ENCODE measurements at places on chromosomes 12 and 14.
A peak's percentile ranks its signal among the peaks of the same experiment; 100 is the strongest.

DNA sequence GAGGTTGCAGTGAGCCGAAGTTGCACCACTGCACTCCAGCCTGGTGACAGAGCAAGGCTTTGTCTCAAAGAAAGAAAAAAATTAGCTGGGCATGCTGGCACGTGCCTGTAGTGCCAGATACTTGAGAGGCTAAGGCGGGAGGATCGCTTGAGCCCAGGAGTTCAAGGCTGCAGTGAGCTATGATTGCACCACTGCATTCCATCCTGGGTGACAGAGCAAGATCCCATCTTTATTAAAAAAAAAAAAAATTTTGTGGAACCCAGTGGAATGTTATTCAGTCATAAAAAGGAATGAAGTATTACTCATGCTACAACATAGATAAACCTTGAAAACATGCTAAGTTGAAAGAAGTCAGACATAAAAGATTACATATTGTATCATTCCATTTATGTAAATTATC is 8.3 kb upstream of the ERBB3 start:
- DNase-seq: no peak

DNA sequence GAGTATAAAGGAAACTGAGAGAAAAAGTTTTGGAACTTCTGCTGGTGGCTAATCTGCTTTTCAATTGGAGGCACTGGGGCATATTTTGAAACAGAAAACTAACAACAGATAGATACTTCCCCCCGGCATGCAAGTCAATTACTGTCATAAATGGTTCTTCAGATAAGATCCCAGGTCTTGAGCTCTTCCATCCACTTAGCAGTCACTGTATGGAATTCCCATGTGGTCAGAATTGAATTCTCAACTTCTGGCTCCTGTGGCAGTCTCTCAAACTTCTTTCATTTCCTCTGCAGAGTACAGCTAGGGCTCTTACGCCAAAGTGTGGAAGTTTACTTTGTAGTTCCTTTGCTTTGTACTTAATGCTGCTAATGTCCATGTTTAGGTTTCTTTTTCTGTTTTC is 452.2 kb downstream of the IPO8 start:
- DNase-seq: no peak

GRCh38 chr14:26766726-26767125 is 168.9 kb upstream of the NOVA1 start:
- no peak for DNase-seq

- DNase-seq: no peak
These were observed 153.6 kb downstream of the ATP23 start for GRCh38 chr12:58095002-58095401.

GRCh38 chr14:85437148-85437547 is 92.8 kb upstream of the FLRT2 start:
- no peak for DNase-seq

- no peak for DNase-seq
These were observed 540.5 kb downstream of the DIO2 start for GRCh38 chr14:79670811-79671210.

GRCh38 chr12:94372461-94372860 is 87.2 kb downstream of the CEP83 start:
- peak; percentile 64 for DNase-seq

DNA sequence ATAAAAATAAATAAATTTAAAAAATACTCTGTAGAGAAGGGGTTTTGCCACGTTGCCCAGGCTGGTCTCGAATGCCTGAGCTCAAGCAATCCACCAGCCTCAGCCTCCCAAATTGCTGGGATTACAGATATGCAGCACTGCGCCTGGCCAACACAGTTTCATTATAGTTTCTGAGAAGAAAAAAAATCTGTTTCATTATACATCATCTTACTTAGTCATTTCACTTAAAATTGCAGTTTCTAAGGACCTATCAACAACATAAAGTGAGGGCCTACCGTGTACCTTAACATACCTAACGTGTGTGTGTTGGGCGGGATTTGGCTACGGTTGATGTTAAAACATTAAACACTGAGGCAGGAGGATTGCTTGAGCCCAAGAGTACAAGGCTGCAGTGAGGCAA is 28.3 kb downstream of the P2RX2 start:
- no peak for DNase-seq

GRCh38 chr14:98822917-98823316 is 449.1 kb downstream of the BCL11B start:
- DNase-seq: no peak

GRCh38 chr12:51749206-51749985 is 99.1 kb downstream of the FIGNL2 start:
- no peak for DNase-seq

DNA sequence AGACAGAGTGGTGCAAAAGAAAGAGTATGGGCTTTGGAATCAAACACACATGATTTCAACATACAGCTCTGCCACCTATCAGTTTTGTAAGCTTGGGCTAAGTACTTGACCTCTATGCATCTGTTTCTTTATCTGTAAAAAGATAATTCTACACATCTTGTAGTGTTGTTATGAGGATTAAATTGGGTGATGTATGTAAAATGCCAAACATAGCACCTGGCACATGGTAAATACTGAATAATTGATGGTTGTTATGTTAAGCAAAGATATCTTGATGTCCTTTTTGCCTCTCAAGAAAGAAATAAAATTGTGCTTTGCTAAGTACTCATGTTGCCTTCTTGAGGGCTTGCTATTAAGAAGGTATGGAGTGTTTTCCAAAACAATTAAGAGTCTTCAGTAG is 2.3 kb upstream of the CSRP2 start:
- no peak for DNase-seq

DNA sequence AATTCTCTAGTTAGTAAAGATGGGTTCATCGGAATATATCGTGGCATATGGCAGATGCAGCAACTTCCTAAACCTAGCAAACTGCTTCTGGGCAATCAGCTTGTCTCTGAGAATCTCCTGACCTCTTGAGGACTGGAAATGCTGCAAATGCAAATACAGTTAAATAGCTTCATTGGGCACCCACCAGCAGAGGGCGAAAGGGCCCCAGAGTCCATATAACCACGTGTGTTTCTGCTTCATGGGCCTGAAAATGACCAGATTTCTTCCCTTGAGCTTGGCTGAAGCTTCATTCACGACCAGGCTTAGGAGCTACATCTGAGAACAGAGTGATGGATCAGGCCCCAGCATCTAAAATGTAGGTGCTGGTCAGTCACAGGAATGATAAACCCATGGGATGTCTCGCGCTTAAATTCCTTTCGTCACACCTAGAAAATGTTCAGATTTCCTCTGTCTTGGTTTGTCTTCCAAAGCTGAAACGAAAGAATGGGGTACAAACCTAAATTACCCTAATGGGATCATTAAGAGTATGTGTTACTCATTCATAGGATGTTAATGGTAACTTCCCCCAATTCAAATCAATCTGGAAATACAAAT is 1482.5 kb upstream of the TMEM132C start:
- peak; percentile 65 for DNase-seq

- DNase-seq: no peak
These were observed 374.1 kb downstream of the ADGRD1 start for GRCh38 chr12:131327521-131328488.

- no peak for DNase-seq
These were observed 9.8 kb upstream of the GALNT6 start for GRCh38 chr12:51401020-51401419.

DNA sequence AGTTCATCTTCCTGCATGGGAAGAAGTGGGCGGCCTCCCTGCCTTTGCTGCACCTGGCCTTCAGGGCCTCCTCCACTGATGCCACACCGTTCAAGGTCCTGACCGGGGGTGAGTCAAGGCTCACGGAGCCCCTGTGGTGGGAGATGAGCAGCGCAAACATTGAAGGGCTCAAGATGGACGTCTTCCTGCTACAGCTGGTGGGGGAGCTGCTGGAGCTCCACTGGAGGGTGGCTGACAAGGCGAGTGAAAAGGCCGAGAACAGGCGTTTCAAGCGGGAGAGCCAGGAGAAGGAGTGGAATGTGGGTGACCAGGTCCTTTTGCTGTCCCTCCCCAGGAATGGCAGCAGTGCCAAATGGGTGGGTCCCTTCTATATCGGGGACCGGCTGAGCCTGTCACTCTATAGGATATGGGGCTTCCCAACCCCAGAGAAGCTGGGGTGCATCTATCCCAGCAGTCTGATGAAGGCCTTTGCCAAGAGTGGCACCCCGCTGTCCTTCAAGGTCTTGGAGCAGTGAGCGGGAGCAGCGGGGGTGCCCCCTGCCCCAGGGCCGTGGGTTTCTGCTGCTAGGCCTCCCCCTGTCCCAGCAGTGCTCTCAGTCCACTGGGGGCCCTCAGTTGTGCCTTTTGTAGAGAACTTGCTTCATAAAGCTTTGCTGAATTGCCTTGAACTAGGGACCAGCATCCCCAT is 12.4 kb downstream of the CBLN3 start:
- no peak for DNase-seq

GRCh38 chr12:99901181-99901580 is 83.6 kb downstream of the ANKS1B start:
- no peak for DNase-seq

DNA sequence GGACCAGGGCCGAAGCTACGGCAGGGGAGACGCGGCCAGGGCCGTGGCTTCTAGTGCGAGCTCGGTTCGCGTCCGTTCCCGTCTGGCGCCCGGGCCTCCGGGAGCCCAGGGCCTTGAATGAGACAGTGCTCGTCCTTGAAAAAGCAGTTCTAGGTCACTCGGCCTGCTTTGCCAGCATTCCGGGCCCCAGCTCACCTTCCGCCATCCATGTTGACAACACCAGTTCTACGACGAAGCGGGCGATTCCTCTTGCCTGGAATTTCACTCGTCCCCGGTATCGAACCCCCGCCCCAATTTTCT is 4.5 kb downstream of the OR10AD1 start:
- DNase-seq: peak; percentile 42

DNA sequence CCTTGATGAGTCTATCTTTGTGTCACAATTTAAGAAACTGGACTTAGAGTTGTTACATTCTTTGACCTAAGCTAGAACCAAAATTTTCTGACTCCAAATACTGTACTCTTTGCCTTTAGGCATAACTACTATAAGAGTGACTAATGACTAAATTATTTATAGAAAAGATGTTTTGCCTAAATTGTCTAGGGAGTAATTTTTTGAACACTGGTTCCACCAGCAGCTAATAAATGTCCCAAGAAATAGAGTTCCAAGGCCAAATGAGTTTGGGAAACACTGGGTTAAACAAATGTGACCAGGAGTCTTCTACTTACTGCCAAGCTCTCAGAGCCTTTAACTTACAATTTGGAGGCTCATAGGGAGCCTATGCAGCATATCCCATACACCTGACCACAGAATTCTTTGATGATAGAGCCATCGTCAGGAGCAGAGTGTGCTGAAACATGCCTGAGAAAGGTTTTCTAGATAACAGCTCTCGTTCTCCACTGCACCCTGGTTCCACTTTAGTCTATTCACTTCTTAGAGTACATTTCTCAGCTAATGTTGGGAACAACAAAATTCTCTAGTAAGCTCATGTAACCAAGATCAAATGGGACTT is 215.9 kb upstream of the HMGA2 start:
- no peak for DNase-seq

GRCh38 chr14:55938249-55938791 is 179.9 kb upstream of the PELI2 start:
- no peak for DNase-seq

DNA sequence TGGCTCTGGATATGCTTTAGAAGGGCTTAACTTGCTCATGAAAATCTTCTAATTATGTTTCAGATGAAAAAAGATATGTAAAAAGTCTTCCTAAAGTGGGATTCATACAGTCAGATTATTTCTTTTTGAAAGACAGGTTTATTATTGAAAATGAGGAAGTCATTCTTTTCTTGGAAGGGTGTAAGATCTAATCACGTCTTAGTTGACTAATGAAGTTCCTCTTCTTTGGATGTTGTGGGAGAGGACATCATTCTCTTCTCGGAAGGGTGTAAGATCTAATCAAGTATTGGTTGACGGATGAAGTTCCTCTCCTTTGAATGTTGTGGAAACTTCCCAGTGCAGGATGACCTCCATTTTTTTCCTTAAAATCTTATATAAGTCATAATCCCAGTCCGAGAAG is 74.9 kb downstream of the ALG10 start:
- DNase-seq: no peak

DNA sequence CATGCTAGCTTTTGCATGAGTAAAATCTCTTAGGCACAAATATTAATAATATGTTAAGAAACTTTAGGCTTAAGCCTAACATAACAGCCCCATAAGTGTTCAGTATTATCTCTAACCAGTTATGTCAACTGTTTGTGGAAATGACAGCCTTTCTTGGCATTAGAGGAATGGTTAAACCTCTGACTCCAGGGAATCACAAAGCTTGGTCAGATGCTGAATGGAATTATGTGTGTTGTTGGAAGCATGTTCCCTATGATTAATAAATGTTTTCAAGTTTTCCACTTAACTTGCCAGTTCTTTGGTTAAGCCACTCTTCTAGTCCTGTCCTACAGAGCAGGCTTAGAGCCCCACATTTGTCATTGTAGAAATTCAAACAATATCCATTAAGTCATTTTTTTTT is 17.0 kb downstream of the PSEN1 start:
- DNase-seq: no peak

GRCh38 chr14:77271113-77271710 is at the start of gene NGB:
TSS of gene NGB (minus strand) at chr14:77271206. CDS start at chr14:77270937, 269 bp downstream.
- no peak for DNase-seq

DNA sequence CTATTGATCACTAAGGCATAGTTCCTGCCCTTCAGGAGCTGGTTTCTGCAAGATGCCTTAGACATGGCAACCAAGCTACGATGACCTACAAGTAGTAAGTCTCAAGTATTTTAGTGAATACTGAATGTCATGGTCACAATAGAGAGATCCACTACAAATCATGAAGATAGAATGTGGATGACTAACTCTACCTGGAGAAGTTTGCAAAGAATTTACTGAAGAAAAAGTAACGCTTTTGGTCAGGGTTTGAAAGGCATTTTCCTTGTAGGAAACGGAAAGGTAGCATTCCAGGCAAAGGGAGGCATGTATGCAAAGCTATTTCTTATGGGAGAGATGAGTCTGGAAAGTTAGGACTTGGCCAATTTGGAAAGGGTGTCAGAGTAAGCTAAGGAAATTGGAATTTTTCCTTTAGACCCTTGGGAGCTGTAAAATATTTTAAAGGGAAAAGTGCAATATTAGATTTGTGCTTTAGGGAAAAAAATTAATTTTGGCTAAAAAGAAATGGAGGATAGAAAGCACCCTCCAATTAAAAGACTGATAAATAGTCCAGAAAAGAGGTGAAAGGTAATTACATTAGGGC is 377.5 kb downstream of the EGLN3 start:
- DNase-seq: no peak

DNA sequence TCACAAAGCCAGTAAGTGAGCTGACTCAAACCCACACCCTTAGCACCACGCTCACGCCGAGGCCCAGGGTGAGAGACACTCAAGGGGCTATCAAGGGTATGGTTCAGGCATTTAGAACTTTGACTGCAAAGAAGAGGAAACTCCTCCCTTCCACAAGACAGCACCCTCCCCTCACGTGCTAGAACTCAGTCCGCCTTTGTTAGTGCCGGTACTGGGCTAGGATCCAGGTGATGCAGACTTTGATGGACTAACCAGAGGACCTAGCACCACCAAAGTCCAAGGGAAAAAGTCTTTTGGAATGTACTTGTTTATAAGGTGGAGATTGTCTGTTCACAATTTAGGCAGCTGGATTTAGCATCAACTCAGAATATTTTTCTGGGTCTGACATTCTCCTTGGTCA is 33.7 kb downstream of the VWF start:
- DNase-seq: no peak

Measured in GM12865 (cell line).